ENCODE measurements at places on chromosomes 6 and 20.

GRCh38 chr20:43189554-43190331 lies at the start of gene PTPRT:
TSS of gene PTPRT (minus strand) at chr20:43189906. CDS start at chr20:43189733, 173 bp downstream.
- no peak for DNase-seq

- DNase-seq: peak; percentile 50
Observed at GRCh38 chr6:19415605-19416326, 421.4 kb upstream of the ID4 start.

DNA sequence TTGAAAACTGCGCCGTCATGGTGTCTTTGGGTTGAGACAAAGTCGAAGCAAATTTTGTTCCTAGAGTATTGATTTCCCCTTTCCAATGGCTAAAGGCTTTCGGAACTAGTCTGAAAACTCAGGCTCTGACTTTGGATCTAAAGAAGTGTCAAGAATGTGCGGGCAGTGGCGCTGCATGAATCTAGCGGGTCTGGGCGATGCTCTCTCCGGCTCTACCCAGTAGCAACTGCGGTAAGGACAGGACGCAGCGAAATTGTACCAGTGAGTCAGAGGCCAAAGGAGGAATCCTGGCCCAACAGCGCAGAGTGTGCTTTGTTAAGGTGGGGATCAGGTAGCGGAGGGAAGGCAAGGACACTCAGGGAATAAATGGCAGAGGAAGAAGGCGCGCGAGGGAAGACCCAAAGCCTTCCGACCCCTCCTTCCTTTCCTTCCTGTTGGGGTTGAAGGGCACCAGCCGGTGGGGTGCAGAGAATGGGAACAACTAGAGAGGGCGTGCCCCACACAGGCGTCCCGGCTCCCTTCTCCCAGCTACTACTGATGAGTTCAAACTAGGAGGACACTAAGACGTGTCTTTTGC lies 32.1 kb downstream of the HLA-F start:
- DNase-seq: no peak

DNA sequence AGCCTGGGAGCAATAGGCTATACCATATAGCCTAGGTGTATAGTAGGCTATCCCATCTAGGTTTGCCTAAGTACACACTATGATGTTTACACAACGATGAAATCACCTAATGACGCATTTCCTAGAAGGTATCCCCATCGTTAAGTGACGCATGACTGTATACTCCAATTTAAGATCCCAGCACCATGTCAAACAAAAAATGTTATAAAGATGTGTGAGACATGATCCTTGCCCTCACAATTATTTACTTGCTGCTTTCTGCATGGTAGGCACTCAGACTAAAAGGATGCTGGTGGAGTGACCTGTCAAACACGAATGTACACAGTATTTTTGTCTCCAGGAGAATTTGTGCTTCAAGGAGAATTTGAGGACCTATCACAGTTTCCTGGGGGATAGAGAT lies 32.3 kb downstream of the SNAP25 start:
- no peak for DNase-seq

DNA sequence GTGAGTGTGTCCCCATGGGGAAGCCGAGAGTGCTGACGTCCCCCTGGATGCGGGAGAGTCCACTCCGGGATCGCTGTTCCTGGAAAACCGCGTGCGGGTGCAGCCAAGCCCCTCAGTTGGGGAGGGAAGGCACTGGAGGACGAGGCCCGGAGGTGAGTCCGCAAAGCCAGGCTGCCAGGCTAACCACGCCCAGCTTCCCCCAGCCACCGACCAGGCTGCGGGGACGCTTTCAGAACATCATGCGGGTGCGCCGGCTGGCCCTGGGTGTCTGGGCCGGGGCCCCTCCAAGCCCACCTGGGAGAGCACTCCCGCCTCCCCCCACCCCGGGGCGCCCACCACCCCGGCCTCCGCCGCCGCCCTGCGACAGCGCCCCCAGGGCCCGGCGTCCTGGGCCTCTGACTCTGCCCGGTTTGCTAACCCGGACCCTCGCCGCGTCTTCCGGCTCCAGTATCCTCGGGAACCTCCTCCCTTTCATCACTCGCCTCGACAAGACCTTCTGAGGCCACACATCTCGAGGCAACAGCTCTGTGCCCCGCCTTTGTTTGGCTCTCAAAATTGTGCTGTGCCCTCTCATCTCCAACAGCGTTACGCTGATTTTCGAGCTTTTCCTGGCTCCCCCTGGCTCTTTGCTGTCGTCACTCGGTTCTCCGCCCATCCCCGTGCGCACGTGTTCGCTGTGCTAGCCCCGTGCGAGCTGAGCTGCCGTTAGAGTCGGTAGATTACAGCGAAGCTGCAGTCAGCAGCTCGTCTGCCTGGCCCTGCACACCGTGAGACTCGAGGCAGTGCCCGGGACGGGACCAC lies 47.1 kb upstream of the ENTPD6 start:
- peak; percentile 48 for DNase-seq

DNA sequence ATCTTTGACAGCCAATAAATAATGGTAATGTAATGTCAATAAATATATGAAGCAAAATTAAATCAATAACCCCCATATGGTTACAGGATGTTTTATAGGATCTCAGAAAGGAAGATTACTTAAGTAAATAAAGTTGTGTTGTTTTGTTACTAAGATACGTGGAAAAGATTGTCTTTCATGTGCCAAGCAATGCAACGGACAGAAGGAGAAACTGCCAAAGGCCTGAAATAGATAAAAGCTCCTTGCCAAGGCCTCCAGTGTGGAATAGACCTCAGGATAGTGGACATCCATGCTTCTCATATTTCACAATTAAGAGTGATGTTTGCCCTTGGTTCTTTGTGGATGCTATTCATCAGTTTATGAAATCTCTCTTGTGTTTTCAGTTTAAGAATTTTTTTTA lies 16.4 kb upstream of the FNDC1 start:
- DNase-seq: no peak

- peak; percentile 94 for DNase-seq
Observed at GRCh38 chr6:99013145-99013544, 65.4 kb upstream of the FBXL4 start.

Data from fibroblast of skin of abdomen (primary cell).